ENCODE measurements at places on chromosomes 11 and 22.
A peak's percentile ranks its signal among the peaks of the same experiment; 100 is the strongest.

DNA sequence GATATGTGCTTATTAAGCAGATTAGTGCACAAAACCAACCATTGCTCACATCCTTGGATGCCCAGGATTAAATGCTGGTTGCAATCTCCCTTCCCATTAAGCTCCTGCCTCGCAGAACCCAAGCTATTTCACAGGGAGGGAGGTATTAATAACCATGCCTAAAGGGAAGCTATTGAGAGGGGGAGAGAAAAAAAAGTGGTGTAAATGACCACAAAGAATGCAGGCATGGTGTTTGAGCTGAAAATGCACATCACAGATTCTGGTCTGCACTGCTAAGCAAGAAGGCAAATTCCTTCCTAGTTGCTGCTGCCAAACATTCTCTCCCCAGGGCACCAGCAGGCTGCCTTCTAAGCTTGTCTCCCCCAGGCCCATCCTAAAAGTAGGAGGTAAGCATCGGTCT is 92.0 kb upstream of the ISX start:
- DNase-seq: no peak

- DNase-seq: peak; percentile 59
Observed at GRCh38 chr22:22342697-22343580, 98.4 kb downstream of the VPREB1 start.

DNA sequence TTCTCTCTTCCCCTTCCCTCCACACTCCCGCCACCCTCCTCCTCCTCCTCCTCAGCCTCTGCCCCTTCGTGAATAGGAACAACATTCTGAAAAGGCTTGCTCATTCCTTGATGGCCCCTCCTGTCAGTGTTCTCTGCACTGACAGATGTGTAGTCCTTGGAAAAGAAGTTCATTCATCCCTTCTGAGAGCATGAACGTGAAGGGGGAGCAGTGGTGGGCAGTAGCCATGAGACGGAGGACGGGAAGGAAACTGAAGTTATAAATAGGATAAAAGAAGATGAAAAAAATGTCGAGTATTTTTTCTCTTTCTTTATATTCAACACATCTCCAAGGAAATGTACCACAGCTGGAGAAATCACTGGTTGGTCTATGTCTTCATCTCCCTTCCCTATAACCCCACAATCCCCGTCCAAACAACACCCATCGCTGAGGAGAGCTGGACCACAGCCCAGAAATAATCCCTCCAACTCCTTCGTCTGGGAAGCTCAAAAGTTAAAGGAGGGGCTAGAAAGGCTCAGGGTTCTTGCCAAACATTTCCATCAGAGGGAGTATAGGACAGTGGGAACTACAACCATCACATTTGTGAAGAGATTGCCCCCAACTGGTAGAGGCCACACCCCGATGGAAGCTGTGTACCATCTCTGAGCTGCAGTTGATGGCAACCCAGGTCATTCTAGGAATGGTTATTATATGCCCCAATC is 33.5 kb downstream of the ETS1 start:
- no peak for DNase-seq

DNA sequence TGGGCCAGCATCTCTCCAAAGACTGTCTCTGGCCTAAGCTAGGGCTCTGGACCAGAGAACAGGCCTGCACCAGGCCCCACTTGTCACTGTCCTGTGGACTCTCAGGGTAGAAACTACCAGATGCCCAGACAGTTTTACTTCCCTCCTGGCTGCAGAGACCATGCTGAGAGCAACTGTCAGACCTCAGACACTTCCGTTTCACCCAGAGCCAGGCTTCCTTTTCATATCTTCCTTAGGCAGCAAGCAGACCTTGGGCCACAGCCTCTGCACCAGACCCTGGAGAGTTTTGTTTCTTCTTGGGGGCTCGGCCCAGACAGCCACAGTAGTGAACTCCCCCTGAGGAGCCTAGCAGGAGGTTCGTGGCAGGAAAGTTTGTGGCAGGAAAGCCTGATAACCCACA is 12.1 kb upstream of the FCHSD2 start:
- DNase-seq: no peak

DNA sequence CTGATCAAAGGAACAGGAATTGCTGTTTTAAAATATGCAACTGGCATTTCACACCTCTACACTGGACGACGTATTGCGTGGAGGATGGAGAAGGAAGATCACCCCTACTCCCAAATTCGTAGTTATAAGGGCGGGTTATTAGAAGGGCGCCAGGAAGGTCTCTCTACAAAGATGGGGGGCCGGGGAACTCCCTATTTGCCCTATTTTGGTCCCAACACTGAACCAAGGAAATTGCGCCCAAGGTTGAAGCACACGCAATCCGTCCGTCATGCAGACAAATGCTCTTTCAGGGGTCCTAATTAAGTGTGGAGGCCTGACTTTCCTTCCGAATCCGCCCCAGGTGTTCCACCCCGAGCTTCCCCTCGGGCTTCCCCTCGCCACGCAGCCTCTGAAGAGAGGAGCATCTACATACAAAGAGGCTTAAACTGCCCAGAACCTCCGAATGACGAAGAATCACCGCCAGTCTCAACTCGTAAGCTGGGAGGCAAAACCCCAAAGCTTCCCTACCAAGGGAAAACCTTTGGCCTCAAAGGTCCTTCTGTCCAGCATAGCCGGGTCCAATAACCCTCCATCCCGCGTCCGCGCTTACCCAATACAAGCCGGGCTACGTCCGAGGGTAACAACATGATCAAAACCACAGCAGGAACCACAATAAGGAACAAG is 396 bp downstream of the NPAT start:
- DNase-seq: no peak

DNA sequence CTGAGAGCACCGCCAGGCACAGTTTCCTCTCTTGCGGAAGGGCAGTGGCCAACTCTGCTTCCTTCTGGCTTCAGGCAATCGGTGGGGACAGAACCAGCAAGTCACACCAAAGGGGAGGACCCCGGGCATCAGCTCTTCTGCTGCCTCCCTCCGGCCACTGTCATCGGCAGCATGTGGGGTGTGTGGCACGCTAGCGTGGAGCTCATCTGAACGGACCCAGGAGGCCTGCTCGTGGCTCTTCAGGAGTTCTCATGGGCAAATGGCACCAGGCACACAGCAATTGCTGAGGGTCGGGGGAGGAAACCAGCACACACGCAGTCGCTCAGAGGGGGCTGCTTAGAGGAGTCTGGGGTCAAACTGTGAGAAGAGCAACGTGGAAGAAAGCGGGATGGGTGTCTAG is 26.9 kb downstream of the B3GAT1 start:
- DNase-seq: no peak

GRCh38 chr11:70418130-70418529 is 19.8 kb downstream of the CTTN start:
- no peak for DNase-seq

DNA sequence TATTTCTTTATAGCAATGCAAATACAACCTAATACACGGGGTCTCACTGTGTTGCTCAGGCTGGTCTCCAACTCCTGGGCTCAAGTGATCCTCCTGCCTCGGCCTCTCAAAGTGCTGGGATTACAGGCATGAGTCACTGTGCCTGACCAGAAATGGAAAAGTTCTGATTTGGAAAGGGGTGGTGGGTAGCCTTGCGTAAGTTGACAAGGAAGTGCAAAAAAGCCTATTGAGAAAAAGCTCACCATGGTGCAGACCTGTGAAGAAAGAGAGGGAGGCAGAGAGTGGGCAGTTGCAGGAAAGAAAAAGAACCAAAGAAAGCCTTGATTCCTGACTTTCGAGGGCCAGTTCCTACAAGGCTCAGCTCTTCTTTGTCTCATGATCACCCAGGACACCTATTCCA is 27.1 kb downstream of the AGBL2 start:
- no peak for DNase-seq

- DNase-seq: no peak
Observed at GRCh38 chr11:110366291-110366690, 63.5 kb upstream of the FDX1 start.

DNA sequence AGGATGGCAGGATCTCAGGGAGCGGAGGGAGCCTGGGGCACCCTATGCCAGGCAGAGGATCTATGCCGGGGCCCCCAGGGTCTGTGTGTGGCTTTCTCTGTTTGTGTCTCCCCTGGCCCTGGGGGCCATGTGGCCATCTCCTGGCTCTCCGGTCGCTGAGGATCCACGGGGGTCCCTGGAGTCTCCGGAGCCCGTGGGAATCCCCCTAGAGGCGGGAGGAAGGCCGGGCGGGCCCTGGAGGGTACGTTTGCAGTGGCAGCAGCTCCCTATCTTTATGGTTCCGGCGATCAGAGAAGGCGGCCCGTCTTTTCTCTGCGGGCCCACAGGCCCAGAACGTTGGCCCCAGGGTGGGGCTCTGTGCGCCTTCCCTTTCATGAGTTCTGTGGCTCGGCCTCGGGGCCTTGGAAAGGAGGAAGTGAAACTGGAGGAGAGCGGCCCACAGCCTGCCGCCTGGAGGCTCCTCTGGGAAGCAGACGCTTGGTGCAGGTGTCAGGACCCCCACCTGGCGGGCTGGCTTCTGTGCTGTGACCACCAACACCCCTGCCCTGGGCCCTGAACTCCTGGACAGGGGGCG is 82.1 kb downstream of the KCNQ1 start:
- peak; percentile 32 for DNase-seq

- DNase-seq: no peak
Observed at GRCh38 chr11:95516786-95517185, 272.8 kb downstream of the FAM76B start.

- DNase-seq: no peak
Observed at GRCh38 chr11:13907678-13908077, 54.8 kb upstream of the SPON1 start.
